ENCODE measurements at places on chromosomes 4 and X.

GRCh38 chrX:1264556-1264955 lies 4.1 kb upstream of the CSF2RA start:
- DNase-seq = no peak

- no peak for DNase-seq
These were observed 104.6 kb downstream of the PSAPL1 start for GRCh38 chr4:7330031-7330596.

DNA sequence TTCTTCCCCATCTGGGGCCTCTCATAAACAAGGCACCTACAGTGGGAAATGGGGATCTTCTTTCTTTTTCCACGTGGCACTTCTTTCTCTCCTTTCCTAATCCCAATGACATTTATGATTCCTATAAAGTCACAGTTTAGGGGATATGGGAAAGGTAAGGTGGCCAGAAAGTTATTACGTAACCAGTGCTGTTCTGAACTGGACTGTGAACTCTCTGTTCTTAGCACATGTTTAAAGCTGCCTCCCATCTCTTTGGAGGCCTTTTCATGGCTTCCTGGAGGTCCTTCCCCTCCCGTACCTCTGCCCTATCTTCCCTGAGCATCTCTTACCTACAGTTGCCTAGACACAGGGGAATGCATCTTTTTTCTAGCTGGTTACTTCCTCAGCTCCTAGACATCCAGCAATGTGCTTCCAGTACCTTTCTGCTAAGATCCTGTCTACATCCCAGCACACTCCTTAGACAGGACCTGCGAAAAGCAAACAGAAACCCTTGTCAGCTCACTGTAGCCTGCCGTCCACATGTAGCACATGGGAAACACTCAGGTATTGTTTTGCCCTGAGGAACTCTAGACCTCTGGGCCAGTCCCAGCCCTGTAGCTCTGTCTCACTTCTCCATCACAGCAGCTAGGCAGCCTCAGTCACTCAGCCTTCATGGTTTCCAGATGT lies 195.4 kb downstream of the NWD2 start:
- DNase-seq = no peak

- no peak for DNase-seq
These were observed 49.6 kb downstream of the KIT start for GRCh38 chr4:54707406-54707805.

- DNase-seq = no peak
These were observed 108.8 kb downstream of the SPRY1 start for GRCh38 chr4:123505095-123506010.

DNA sequence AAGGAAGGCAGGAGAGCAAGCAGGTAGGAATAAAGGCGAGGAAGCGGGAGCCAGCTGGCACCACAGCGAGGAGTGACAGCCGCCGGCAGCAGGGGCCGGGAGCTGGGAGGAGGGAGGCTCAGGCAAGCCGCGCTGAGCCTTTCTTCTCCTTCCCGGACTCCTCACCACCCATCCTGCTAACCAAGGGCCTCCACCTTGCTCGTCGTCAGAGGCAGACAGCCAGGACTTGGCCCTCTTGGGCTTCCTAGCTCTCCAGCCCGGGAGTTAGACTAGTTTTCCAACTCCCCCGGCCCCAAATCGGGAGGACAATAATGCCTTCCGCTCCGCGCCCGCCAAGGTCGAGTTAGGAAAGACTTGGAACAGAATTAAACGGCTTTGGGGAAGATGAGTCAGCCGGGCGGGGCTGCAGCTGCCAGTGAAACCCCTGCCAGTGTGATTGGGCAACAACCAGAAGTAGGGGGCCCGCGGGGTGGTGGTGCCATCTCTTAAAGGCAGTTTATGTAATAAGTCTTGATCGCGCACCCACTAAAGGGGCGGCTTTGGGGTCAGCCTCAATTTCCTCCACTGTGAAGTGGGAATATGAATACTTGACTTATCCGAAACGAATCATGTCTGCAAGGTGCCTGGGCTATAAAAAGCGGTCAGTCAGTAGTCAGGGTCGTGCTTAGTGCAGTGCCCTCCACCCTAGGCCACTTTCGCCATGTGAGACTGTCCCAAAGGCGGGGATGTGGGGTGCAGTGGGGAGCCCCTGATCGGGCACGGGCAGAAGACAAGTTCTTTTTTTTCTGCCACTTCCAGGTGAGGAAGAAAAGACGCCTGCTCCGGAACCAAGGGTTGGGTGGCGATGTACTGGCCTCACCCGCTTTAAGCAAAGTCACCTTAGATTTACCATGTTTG lies 6.7 kb upstream of the HSD17B10 start:
- DNase-seq = no peak

GRCh38 chrX:9647431-9647830 lies 118.2 kb downstream of the GPR143 start:
- no peak for DNase-seq

GRCh38 chr4:76704133-76704881 lies 193.6 kb downstream of the SOWAHB start:
- DNase-seq = no peak

DNA sequence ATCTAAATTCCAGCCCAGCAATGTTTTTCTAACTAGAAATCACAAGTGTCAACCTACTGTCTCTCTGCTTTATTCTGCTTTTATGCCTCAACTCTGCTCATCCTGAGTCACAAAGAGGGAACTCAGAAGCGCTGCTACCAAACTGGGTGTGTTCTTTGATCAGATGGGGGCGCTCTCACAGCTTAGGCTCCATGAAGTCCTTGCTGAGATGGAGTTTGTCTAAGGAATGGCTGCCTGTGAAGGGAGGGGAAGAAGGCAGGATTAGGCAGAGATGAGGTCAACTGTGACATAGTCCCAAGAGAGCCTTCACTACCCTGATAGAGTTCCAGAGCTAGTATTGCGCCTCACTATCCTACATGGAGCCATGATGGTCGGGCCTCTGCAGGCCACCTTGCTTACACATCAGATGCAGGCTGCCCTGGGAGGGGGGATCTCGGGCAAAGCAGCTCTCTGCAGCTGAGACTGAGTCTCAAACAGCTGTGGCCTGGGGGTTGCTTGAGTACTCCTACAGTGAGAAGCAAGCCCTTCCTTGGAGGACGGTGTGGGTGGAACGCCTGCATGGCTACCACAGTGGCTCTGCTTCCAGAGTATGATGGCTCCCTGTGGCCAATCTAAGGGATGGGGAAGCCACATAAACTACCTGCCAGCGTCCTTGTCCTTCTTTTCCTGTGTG lies 219.9 kb downstream of the CCNG2 start:
- DNase-seq = no peak

DNA sequence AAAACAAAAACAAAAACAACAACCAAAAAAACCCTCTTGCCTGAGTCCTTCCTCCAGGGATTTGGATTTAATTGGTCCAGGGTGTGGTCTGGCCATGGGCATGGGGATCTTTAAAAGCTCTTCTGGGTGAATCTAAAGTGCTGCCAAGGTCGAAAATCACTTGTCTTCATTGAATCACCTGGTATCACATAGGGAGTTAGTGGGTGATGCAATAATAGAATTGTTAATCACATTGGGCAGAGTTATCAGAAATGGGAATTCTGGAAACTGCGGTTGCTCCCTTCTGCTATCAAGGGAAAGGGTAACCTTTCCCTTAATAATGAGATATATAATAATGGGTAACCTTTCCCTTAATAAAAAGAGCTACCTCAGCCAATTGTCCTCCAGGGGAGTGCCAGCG lies 267.9 kb upstream of the KLF3 start:
- no peak for DNase-seq
